A673 (cell line): ENCODE measurements at places on chromosomes 13 and 19.

GRCh38 chr19:42129399-42130253 lies 2.6 kb downstream of the POU2F2 start:
- no peak for DNase-seq

DNA sequence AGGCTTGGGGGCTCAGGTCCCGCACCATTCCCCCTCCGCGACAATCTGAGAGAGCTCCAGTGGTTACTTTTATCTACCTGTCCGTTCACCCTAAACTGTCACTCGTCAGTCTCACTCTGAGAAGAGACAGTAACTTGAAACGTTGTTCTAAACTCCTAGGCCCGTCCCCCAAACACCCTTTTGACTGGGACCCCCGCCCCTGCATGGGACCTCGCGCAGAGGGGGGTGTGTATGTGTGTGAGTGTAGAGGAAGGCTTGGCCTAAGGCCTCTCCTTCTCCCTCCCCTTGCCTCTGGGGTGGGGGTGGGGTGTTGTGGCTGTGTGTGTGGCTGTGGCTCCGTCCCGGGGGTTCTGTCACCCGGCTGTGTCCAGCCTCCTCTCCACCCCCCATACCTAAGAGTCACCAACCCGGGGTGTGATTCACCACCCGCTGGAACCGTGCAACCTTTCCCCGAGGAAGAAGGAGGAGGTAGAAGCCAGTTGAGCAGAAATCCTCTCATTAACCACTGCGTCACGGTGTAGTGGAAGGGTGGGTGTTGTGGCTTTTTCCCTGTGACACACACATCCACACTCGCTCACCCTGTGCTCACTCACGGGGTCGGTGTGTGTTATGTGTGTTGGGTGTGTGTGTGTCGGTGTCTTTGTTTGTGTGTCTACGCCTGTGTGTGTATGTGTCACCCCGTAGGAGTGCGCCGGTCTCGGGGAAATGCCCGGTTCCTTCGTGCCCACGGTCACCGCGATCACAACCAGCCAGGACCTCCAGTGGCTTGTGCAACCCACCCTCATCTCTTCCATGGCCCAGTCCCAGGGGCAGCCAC lies 2.4 kb downstream of the FOSB start:
- DNase-seq: no peak

DNA sequence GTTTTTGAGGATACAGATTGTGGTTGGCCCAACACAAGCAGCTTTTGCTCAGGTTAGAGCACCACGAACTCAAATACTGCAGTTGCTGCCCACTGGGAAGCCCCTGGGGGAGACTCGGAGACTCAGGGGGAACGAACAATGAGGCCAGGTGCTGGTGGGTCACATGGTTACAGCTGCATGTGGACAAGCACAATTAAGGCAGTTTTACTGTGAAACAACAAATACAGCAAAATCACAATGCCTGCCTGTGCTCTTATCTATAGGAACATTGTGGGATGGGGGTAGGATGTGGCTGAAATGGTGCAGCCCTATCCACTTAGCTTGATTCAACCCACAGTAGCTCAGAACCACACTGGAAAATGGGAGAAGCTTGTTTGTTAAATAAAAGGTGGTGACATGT lies 119.7 kb upstream of the SPATA13 start:
- no peak for DNase-seq

GRCh38 chr13:28094306-28094705 lies 6.1 kb downstream of the FLT3 start:
- no peak for DNase-seq

- DNase-seq: no peak
These were observed 30.9 kb downstream of the RASA3 start for GRCh38 chr13:114101358-114102130.

- peak; percentile 14 for DNase-seq
These were observed 588 bp upstream of the DPY19L3 start for GRCh38 chr19:32404933-32405430.

- DNase-seq: no peak
These were observed 44.5 kb downstream of the SCEL start for GRCh38 chr13:77579959-77580358.

- DNase-seq: no peak
These were observed 1358.5 kb upstream of the PCDH9 start for GRCh38 chr13:68588623-68589022.

DNA sequence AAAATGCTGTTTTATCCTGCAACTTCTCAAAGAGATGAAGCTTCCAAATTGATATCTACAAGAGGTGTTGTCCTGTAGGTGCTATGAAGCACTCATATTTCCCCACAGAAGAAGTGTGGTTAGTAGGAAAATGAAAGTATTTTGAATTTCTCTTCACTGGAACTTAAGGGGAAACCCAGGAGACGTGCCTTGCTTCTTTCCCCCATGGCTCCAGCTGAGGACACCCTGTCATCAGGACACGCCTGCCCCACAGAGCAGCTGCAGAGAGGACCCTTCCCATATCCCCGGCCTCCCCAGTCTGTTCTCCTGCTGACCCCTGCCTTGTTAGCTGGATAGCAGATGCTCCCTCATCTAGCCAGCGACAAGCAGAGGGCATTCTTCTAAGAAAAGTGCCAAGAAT lies 371.3 kb downstream of the COG6 start:
- DNase-seq: no peak

DNA sequence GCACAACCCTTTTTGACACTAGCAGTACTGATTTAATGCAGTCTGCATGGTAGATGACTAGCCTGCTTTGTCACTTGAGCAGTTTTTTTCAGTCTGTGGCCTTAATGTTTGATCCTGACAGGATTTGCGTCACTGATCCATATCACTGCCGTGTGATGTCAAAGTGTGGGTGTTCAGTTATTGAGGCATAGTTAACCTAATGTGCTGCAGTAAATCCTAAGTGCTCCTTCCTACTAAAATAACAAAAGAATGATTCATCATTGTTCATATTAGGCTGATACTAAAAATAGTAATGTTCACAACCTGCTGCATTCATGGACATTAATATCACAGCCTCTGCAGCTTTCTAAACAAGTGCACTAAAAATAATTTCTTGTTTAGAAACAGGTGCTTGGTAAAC lies 121.9 kb upstream of the MLNR start:
- DNase-seq: peak; percentile 64

DNA sequence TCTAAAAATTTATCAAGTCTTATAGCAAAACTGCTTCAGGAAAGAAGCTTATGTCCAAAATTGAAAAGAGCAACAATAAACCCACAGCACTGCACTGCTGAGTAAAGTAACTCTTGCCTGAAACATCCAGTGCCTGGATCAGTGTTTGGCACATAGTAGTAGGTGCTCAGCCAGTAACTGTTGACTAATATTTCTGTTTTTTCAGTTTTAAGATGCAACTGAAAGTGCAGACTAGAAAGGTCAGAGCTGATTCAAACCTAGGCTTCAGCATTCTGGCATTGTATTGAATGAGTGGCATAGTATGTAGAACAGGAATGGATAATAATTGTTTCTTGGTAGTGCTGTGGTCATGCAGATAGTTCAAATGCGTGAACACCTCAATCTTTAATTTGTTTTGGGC lies 67.6 kb downstream of the UBL3 start:
- DNase-seq: no peak

DNA sequence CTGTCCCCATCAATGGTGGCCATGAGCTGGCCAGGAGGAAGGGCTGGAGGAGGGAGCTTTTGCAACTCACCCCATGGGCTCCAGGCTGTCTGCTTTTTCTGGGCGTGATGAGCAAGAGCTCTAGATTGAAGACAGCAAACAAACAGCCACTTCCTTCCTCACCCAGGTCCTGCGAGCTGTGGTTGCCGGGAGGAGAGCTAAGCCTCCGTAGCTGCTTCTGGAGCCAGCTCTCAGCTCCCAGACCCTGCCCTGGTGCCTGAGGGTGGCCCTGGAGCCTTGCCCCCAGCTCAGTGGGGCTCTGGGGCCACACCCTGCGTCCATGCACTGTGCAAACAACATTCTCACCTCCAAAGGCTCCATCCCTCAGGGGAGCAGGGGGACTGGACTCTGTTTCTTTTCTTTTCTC lies 6.2 kb downstream of the MYO1F start:
- no peak for DNase-seq

DNA sequence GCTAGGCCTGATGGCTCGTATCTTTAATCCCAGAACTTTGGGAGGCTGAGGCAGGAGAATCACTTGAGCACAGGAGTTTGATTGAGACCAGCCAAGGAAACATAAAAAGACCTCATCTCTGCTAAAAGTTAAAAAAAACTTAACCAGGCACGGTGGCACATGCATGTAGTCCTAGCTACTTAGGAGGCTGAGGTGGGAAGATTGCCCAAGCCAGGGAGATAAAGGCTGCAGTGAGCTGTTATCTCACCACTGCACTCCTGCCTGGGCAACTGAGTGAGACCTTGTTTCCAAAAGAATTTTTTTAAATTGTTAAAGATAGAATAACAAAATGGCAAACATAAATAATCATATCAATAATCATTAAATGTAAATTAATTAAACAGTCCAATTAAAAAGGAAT lies 365.8 kb downstream of the MTUS2 start:
- DNase-seq: no peak

- peak; percentile 78 for DNase-seq
These were observed 48.5 kb downstream of the WDFY2 start for GRCh38 chr13:51632591-51633362.

GRCh38 chr19:1066748-1067340 lies at the start of gene ARHGAP45:
Gene ARHGAP45 (plus strand): TSS chr19:1067167. CDS start chr19:1067406, 239 bp downstream.
- DNase-seq: no peak

GRCh38 chr19:45172611-45173208 lies 5.3 kb downstream of the TRAPPC6A start:
- no peak for DNase-seq

DNA sequence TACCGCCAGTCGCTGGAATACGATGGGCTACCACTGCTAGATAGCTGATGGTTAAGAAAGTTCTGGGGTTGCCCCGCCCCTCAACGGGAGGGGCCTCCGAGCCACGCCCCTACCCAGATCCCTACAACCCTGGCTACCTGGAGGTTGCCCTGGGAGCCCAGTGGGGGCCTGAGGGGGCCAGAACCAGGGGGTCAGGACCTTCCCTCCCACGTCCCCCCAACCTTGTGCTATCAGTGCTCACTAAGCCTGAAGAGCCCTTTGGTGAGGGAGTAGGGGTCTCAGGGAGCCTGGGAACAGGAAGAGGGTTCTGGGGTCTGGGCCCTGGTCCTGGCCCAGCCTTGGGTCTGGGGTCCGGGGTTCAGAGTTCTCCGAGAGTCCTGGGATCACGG lies 8.9 kb downstream of the OCEL1 start:
- DNase-seq: peak; percentile 69

- DNase-seq: no peak
These were observed 333.2 kb upstream of the ZNF507 start for GRCh38 chr19:32012206-32012605.

- peak; percentile 84 for DNase-seq
These were observed 538 bp downstream of the ZNF428 start for GRCh38 chr19:43618921-43619261.

DNA sequence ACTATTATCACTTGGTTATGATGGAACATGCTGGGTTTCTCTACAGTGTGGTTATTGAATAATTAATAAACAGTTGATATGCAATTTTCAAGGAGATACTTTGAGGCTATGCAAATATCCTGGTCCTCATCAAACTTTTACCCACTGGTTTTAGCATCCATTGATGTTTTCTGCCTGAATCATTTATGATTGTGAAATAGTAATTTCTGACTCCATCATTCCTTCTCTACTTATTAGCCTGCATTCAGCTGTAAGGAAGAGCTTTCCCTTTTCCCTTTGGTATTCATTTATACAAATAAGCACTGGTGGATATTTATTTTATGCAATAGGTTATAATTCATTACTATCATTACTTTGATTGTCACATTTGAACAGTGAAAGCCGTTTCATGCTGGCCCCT lies 13.9 kb upstream of the DNAJC15 start:
- DNase-seq: no peak

DNA sequence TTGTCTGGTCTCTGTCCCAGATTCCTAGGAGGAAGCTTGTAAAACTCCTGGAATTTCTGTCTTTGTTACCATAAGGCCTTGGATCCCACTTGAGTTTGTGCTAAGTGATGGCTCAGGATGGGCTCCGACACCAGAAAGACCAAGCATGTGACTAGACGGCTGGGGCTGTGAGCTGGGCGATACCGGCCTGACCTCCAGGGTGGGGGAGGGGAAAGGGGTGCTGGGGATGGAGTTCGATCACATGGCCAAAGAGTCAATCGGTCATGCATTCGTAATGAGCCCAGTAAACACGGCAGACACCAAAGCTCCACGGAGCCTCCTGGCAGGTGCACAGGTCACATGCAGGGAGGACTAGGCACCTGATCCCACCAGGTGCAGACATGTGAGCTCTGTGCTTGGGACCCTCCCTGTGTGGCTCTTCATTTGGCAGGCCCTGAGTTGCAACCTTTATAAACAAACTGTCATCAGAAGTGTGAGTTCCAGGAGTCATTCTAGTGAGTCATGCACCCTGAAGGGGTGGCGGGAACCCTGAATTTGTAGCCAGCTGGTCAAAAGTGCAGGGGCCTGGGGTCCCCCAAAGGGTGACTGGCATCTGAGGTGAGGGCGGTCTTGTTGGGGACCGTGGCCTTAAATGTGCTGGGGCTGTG lies 27.1 kb downstream of the ELAVL1 start:
- no peak for DNase-seq

DNA sequence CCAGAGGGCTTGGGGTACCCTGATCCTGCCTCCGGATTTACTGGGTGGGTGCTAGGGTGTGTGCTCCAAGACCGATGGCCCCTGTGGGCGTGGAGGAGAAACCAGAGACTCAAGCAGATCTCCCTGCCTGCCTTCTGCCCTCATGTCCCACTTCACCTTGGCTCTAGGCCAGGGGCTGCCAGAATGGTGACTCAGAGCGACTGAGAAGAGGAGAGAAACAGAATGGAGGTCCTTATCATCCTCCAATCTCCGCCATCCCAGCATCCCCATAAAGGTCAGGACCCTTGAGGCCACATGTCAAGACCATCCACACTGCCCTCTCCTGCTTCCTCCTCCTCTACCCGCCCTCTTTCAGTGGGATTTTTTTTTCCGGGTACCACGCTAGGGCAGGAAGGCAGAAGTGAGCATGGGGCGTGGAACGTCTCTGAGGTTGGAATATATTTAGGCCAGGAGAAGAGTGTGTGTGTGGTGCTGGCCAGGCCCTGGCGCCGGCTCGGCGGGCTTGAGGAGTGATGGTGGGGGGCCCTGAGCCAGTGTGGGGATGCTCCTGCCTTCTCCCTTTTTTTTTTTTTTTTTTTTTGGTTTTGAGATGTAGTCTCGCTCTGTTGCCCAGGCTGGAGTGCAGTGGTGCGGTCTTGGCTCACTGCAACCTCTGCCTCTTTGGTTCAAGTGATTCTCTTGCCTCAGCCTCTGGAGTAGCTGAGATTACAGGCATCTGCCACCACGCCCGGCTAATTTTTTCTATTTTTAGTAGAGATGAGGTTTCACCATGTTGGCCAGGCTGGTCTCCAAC lies 22.3 kb downstream of the IER2 start:
- peak; percentile 84 for DNase-seq
